CD4-positive, alpha-beta memory T cell (primary cell): ENCODE measurements at places on chromosomes 6 and 20. TPM values are rescaled to one million over a fixed set of nuclear protein-coding genes. Genes with fewer than 3 reads are reported as not detected.

- H3K27ac ChIP-seq = no peak overlapping the region
- H3K4me3 ChIP-seq = no peak overlapping the region
- H3K36me3 ChIP-seq = peaks cover 59% of the 10 kb centered on the region
- no peak for DNase-seq
- H3K4me1 ChIP-seq = no peaks in the 10 kb centered on the region
- H3K27me3 ChIP-seq = no peaks in the 10 kb centered on the region
Measured at GRCh38 chr20:37220731-37221130, 40.9 kb downstream of the GHRH start.

GRCh38 chr20:62511300-62511914 lies 35.6 kb upstream of the GATA5 start:
- DNase-seq = no peak
- no peak overlapping the region for H3K4me3 ChIP-seq
- no peaks in the 10 kb centered on the region for H3K36me3 ChIP-seq
- no peak overlapping the region for H3K27ac ChIP-seq
- H3K27me3 ChIP-seq = no peaks in the 10 kb centered on the region

- no peaks in the 10 kb centered on the region for H3K27me3 ChIP-seq
- no peak overlapping the region for H3K4me3 ChIP-seq
- H3K4me1 ChIP-seq = no peaks in the 10 kb centered on the region
- no peak overlapping the region for H3K27ac ChIP-seq
Measured at GRCh38 chr6:36297051-36297450, 27.2 kb downstream of the PNPLA1 start.

- no peak for DNase-seq
- H3K36me3 ChIP-seq = no peaks in the 10 kb centered on the region
Measured at GRCh38 chr20:51565298-51566144, 23.0 kb upstream of the NFATC2 start.

DNA sequence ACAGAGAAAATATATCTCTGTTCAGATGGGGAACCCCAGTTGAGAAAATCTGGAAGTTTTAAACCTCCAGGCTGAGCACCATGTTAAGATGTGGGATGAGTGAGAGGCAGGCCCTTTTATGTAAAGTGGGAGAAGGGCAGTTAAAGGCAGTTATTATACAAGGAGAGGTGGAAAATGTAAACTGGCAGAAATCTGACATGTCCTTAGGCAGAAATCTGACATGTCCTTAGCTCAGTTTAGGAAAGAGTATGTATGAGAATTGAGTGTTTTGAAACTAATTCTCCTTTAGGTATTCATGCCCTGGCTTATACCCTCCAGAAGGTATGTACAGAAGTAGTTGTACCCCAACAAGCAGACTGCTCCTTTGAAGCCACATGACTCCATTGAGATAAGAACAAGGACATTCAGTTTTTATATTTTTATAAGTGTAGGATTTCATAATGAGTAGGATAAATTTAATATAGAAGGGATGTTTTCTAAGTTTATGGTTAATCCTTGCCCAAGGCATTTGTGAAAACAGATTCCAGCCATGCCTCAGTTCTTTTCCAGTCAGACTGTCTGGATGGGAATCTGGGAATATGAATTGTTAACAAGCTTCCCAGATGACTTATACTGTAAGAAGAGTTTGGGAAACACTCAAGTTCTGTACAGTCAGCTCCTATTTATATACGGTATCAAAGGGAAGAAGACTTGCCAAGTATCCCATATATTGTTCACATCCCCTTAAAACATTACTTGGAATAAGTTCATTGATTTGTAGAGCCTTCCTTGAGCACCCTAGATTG lies 87.7 kb downstream of the SCAND1 start:
- no peaks in the 10 kb centered on the region for H3K27me3 ChIP-seq
- DNase-seq = no peak
- H3K4me3 ChIP-seq = no peak overlapping the region

GRCh38 chr20:36717021-36717420 lies 28.9 kb downstream of the NDRG3 start:
- no peak overlapping the region for H3K27ac ChIP-seq
- H3K4me1 ChIP-seq = no peaks in the 10 kb centered on the region
- no peak overlapping the region for H3K4me3 ChIP-seq
- H3K27me3 ChIP-seq = no peaks in the 10 kb centered on the region
- no peaks in the 10 kb centered on the region for H3K36me3 ChIP-seq

GRCh38 chr6:131997429-131998153 lies 46.4 kb upstream of the CCN2 start:
- no peak for DNase-seq
- H3K27ac ChIP-seq = no peak overlapping the region
- H3K4me3 ChIP-seq = no peak overlapping the region
- no peaks in the 10 kb centered on the region for H3K4me1 ChIP-seq
- H3K36me3 ChIP-seq = no peaks in the 10 kb centered on the region

GRCh38 chr6:35056952-35057351 lies 84.2 kb downstream of the TCP11 start:
- H3K27ac ChIP-seq = no peak overlapping the region
- H3K4me3 ChIP-seq = no peak overlapping the region
- H3K36me3 ChIP-seq = peaks cover 4% of the 10 kb centered on the region
- no peaks in the 10 kb centered on the region for H3K27me3 ChIP-seq

GRCh38 chr6:95805699-95806098 lies 210.1 kb upstream of the FUT9 start:
- H3K4me1 ChIP-seq = no peaks in the 10 kb centered on the region
- no peaks in the 10 kb centered on the region for H3K36me3 ChIP-seq
- H3K4me3 ChIP-seq = no peak overlapping the region
- no peaks in the 10 kb centered on the region for H3K27me3 ChIP-seq
- H3K27ac ChIP-seq = no peak overlapping the region

- no peaks in the 10 kb centered on the region for H3K36me3 ChIP-seq
- no peak for DNase-seq
- no peak overlapping the region for H3K27ac ChIP-seq
Measured at GRCh38 chr6:90095145-90095544, 200.9 kb downstream of the GJA10 start.

DNA sequence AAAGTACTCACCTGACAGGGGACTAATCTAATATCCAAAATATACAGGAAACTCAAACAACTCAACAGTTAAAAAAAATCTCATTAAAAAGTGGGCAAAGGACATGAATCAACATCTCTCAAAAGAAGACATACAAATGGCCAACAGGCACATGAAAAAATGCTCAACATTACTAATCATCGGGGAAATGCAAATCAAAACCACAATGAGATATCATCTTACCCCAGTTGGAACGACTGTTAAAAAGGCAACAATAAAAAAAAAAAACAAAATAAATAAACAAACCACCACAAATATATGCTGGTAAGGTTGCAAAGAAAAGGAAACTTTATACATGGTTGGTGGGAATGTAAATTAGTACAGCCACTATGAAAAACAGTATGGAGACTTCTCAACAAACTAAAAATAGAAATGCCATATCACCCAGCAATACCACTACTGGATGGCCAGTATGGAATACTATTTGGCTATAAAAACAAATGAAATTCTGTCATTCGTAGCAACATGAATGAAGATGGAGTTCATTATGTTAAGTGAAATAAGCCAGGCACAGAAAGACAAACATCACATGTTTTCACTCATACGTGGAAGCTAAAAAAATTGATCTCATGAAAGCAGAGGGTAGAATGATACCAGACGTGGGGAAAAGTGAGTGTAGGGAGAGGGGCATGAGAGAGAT lies 6.6 kb downstream of the SIRPB2 start:
- H3K4me1 ChIP-seq = no peaks in the 10 kb centered on the region
- H3K27ac ChIP-seq = no peak overlapping the region
- H3K4me3 ChIP-seq = no peak overlapping the region
- H3K27me3 ChIP-seq = peaks cover 4% of the 10 kb centered on the region

- H3K4me1 ChIP-seq = no peaks in the 10 kb centered on the region
- H3K27ac ChIP-seq = no peak overlapping the region
- H3K27me3 ChIP-seq = peaks cover 2% of the 10 kb centered on the region
- H3K36me3 ChIP-seq = no peaks in the 10 kb centered on the region
- no peak overlapping the region for H3K4me3 ChIP-seq
- DNase-seq = no peak
Measured at GRCh38 chr6:128512296-128512695, 8.1 kb downstream of the PTPRK start.

- no peak for DNase-seq
- H3K4me3 ChIP-seq = no peak overlapping the region
Measured at GRCh38 chr6:85185977-85186376, 263.9 kb upstream of the NT5E start.

GRCh38 chr6:109300874-109301273 lies 81.4 kb downstream of the CD164 start:
- H3K27ac ChIP-seq = no peak overlapping the region
- H3K4me3 ChIP-seq = no peak overlapping the region
- H3K4me1 ChIP-seq = no peaks in the 10 kb centered on the region

GRCh38 chr6:51266604-51267003 lies 447.9 kb downstream of the TFAP2B start:
- no peak for DNase-seq
- no peak overlapping the region for H3K27ac ChIP-seq
- no peaks in the 10 kb centered on the region for H3K27me3 ChIP-seq
- H3K36me3 ChIP-seq = no peaks in the 10 kb centered on the region
- H3K4me3 ChIP-seq = no peak overlapping the region

DNA sequence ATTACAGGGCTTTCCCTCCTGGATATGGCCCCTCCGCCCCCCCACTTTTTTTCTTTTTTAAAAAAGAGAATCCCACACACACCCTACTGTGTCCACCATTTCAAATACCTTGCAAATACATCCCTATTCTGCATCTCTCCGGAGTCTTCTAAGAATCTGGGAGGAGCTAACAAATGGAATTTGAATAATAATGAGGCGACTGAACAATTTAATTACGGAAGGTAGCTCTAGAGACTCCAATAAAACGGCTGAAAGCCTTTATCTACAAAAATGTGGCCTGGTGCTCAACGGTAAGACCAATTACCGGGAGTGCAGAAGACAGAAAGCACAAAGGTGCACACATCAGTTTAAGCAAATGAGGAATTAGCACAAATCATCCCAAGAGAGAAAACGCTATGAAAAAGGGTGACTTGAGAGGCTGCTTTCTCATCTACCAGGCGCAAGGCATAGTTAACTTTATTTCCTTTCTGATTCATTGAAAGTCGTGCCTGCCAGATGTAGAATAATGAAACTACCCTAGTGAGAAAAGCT lies 1.8 kb downstream of the RRAGD start:
- DNase-seq = no peak
- no peaks in the 10 kb centered on the region for H3K36me3 ChIP-seq

DNA sequence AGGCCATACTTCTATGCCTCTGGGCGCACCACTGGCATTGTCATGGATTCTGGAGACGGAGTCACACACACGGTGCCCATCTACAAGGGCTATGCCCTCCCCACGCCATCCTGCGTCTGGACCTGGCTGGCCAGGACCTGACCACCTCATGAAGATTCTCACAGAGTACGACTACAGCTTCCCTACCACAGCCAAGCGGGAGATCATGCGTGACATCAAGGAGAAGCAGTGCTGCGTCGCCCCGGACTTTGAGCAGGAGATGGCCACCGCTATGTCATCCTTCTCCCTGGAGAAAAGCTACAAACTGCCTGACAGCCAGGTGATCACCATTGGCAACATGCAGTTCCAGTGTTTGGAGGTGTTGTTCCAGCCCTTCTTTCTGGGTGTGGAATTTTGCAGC lies 23.8 kb downstream of the TMEM74B start:
- no peak overlapping the region for H3K27ac ChIP-seq
- no peaks in the 10 kb centered on the region for H3K27me3 ChIP-seq
- H3K4me1 ChIP-seq = no peaks in the 10 kb centered on the region
- no peak overlapping the region for H3K4me3 ChIP-seq
- DNase-seq = no peak
- peaks cover 48% of the 10 kb centered on the region for H3K36me3 ChIP-seq

Gene SLC26A8
- 0.09 TPM for total RNA-seq

Gene HLA-G
- 0.28 TPM for total RNA-seq

Gene EYS
- not detected for total RNA-seq

Gene BACH2
- 48.0 TPM for total RNA-seq

Gene TMEM244
- 1.1 TPM for total RNA-seq

Gene RCAN2
- not detected for total RNA-seq

Gene HCRTR2
- not detected for total RNA-seq

Gene MAP7
- 0.55 TPM for total RNA-seq

Gene EBF4
- 3.1 TPM for total RNA-seq

Gene IYD
- total RNA-seq = not detected
